ENCODE measurements at places on chromosomes 6 and 20.

GRCh38 chr6:47351621-47352020 is 41.9 kb upstream of the TNFRSF21 start:
- DNase-seq, result no peak

DNA sequence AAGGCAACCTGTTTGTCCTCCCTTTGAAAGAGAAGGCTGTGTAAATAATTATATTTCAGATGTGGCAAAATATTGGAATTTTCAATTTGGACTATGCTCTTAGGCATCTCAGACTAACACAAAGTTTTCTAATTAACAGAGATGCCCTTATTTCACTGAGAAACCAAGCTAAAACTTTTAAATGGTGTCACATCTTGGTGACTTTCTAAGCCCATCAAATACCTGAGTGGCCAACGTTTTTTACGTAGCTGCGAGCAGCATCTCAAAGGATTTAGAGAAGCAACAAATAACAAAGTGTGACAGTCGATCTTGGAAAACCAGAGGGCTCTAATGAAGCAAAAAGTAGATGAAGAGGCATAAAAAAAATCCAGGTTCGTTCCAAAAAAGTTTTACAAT is 3.4 kb upstream of the HEY2 start:
- no peak for DNase-seq

GRCh38 chr6:139825935-139826374 is 451.5 kb upstream of the CITED2 start:
- DNase-seq, result no peak

- no peak for DNase-seq
Measured at GRCh38 chr20:3980260-3981131, 34.9 kb downstream of the RNF24 start.

- no peak for DNase-seq
Measured at GRCh38 chr6:168180548-168181011, 101.6 kb upstream of the FRMD1 start.

- no peak for DNase-seq
Measured at GRCh38 chr20:57156011-57156729, 110.3 kb downstream of the BMP7 start.

DNA sequence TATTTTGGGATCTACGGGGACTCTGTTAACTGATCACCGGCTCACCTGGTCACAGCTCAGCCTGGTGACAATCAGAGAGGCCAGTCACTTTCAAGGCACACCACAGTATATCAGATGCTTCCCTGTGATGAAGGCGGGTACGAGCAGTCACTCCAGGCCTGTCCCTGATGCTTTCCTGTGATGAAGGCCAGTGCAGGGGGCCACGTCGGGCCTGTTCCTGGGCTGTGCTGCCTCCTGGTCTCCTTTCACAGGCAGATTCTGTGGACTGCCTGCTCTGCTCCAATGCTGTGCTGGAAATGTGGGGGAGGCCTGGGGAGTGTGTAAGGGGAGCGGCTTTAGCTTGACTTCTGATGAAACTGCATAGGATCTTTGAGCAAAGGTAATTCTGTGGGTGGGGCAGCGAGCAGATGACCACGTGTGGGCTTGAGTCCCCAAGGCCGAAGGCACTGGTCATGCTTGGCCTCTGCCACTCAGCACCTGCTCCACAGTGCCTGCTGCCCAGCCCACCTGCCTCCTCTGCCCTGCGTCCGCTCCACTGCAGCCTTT is 372.6 kb downstream of the TAF4 start:
- DNase-seq, result no peak

- DNase-seq, result no peak
Measured at GRCh38 chr6:42564506-42564825, 637 bp downstream of the UBR2 start.

GRCh38 chr20:58969439-58969838 is 11.6 kb upstream of the NELFCD start:
- DNase-seq, result no peak

DNA sequence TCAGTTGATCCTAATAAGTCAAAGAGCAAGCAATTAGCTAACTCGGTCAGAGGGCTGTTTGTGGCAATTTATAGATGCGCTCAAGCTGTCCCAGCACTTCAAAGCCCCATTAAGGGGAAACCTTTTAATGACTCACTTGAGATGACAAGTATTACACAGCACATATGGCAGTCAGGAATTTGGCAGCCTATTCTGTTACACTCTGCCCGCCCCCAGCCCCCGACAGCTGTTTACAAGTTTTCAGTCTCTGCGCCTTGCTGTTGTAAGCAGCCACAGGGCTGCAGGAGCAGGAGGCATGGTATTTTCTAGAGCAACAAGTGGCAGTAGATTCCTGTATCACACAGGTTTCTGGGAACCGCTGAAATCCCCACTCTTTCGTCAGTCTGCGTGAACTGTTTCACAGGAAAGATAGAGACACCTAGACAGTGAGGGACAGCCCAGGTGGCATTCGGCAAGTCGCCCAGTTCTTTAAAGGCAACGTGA is 263.0 kb downstream of the FOXC1 start:
- DNase-seq, result no peak

All from stimulated activated CD4-positive, alpha-beta T cell treated with anti-CD3 and anti-CD28 coated beads, Interleukin-1b, Interleukin-23, amount 100 ng/mL, for 1 hour (primary cell).